LHCN-M2 (cell line): ENCODE measurements at places on chromosomes 16 and 17. TPM values are rescaled to one million over a fixed set of nuclear protein-coding genes. Genes with fewer than 3 reads are reported as not detected.
A peak's percentile ranks its signal among the peaks of the same experiment; 100 is the strongest.

SCNN1B gene
- total RNA-seq: not detected in 2 replicates

XAF1 gene
- total RNA-seq: 3.0 and 6.7 TPM in 2 replicates

DNA sequence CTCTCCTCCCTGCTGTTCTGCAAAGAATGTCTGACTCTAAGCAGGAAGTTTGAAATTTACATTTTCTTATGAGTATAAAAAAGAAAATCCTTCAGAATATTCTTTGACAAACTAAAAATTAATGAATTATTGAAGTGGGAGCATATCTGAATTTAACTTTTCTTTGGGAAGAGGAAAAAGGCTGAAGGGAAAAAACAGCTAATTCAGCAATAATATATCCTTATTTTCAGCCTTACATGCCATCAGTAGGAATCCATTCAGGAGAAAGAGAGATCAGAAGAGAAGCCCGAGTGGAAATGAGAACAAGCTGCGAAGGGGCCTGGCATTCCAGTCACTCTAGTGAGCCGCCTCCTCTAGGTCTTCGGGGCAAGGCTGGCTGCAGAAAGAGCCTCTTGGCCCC is 41.7 kb upstream of the BCAR1 start:
- no peak for DNase-seq

DNA sequence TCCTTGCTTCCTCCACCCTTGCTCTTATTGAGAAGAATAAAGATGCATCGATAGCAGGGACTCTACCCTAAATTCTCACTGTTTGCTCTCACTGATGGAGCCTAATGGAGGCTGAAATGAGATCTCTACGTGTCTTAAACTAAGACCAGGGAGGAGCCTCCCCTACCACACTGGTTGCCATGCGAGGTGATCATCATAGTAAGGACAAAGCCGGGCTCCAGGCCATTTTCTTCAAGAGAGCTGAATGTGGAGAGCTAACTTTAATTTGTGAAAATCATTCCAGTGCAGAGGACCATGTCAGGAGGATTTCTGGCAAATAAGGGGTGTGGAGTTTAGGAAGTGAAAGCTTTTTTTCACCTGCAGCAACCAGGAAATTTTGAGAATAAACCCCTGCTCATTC is 5.6 kb downstream of the CDH11 start:
- no peak for DNase-seq

DNA sequence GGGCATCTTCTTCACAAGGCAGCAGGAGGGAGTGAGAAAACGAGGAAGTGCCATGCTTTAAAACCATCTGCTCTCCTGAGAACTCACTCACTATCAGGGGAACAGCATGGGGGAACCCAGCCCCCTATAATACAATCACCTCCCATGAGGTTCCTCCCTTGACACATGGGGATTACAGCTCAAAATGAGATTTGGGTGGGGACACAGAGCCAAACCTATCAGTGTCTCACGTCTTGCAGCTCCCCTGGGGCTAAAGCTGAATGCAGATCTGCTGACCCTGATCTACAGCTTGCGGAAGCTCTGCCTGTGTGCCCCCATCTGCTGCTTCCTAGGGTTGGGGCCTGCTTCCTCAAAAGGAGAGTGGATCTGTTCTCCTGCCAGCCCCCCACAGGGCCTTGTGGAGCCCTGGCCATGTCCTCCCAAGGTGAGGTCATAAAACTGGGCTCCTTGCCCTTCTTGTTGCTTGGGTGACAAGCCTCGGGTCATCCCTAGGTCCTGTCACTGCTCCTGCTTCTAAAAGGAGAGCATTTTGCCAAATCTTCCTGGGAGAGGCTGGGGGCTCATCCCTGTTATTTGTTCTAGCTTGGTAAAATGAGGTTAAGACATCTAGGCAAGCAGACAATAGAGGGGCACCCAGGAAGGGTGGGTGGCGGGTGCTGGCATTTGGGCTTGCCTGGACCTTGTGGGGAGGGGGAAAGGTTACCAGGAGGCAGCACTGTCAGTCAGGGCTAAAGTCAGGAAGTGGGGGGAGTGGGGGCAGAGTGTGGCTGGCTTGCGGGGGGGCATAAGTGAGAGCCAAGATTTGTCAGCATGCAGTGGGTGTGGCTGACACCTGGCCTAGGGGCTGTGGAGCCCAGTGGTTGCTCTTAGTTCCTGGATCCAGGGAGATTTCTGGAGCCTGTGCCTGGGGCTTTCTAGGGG is 16.0 kb downstream of the KRT33A start:
- DNase-seq: no peak

CD300LB gene
- total RNA-seq: not detected in 2 replicates

GRCh38 chr16:61862221-61863155 is 173.8 kb downstream of the CDH8 start:
- peak; percentile 5 for DNase-seq

OR1A1 gene
- not detected in 2 replicates for total RNA-seq

G6PC1 gene
- not detected in 2 replicates for total RNA-seq

LPCAT2 gene
- total RNA-seq: 6.8 and 7.2 TPM in 2 replicates

GRCh38 chr17:59763861-59764260 is 56.4 kb downstream of the VMP1 start:
- DNase-seq: peak; percentile 96

GRCh38 chr17:47305302-47305923 is 18.3 kb upstream of the EFCAB13 start:
- peak; percentile 95 for DNase-seq

YBX2 gene
- total RNA-seq: not detected in 2 replicates

DNA sequence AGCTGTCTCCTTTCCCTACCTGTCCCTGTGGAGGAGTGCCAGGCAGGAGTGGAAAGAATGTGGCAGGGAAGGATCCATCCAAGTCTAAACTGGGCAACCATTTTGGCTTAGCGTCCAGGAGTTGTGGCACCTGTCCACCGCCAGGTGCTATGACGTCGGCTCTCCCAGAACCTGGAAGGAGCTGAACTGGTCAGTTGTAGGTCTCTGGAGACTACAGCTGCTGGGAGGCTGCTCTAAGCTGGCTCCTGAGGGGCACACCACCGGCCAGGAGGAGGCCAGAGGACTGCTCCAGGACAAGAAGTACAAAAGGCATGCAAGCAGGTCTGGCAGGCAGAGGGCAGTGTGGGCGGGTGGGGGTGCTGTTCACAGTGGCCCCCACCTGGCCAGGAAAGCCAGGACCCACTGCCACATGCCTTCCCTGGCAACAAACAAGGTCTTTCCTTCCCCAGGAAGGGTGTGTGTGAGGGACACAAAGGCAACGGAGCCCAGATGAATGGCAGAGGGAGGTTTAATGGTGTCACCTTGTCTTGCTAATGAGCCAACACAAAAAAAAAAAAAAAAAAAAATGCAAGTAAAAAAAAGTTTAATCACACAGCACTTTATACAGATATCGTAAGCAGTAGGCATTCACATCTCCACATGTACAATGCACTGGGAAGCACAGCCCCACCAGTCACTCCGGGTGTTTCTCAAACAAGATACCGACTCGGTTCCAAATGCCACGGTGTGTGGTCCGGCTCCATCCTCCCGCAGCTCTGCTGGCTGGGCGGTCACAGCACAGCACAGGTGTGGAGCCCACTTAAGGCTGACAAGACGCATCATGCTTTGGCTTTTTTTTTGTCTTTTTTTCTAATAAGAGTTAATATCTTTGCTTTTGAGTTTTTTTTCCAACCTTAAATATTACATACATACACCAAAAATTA is 4.8 kb downstream of the SPHK1 start:
- no peak for DNase-seq

GRCh38 chr17:34412965-34413441 is 50.0 kb upstream of the CCL1 start:
- DNase-seq: peak; percentile 14

- DNase-seq: no peak
These were observed at the start of gene C16orf89 for GRCh38 chr16:5065813-5066212. Gene C16orf89, minus strand, starts transcription at chr16:5065956. Its CDS starts 48 bp downstream, at chr16:5065908.

DNA sequence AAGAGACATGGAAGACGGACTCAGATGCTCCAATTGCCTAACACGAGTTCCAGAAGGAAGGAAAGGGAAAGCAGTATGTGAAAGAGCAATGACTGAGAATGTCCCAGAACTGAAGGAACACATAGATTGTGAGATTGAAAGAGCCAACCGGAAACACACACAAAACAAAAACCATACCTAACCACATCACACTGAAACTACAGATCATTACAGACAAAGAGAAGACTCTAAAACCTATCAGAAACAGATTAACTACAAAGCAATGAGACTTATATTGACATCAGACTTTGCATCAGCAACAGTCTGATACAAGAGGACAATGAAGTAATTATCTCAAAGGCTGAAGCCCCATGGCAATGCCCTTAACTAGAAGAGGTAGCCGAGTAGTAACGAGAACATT is 45.6 kb upstream of the CLEC18B start:
- DNase-seq: no peak

DNA sequence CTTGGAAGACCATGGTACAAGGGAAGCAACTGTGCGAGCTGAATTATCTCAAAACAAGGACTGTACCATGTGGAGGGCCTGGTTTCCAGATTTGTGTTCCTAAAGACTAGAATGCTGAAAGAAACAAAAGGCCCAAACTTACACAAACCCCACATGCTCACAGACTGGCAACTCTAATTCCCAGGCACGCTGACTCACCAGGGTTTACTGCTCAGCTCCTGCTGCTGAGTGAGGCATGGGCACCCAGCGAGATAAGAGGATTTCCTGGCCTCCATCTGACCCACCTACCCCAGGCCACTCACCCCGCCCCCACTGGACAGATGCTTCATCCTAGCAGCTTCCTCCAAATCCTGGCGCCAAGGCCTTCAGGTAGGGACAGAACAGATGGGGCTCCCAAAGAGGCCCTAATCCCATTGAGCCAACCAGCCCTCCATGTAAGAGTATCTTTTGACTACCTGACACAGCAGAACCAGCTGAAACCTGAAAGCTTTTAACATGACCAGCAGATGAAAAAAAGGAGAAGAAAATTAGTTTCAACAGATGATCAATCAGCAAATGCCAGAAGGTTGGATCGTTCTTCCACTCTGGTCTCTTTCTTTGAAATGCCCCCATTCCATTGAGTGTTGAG is 33.9 kb downstream of the DCUN1D3 start:
- peak; percentile 96 for DNase-seq

DNA sequence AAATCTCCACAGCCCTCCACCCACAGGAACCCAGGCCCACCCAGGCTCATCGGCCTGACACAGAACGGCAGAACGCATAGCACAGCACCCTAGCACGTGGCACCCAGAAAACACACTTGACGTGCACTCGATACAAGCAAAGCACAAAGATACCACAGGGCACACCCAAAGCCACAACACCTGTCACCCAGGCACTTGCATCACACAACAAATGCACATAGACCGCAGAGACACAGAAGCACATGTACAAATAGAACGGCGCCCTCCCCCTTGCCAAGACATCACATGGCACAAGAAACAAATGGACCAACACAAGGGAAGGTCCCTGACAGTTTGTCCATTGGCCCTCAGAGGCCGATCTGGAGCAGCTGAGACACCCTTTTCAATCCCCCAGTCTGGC is 147.7 kb upstream of the WSCD1 start:
- peak; percentile 36 for DNase-seq

DNA sequence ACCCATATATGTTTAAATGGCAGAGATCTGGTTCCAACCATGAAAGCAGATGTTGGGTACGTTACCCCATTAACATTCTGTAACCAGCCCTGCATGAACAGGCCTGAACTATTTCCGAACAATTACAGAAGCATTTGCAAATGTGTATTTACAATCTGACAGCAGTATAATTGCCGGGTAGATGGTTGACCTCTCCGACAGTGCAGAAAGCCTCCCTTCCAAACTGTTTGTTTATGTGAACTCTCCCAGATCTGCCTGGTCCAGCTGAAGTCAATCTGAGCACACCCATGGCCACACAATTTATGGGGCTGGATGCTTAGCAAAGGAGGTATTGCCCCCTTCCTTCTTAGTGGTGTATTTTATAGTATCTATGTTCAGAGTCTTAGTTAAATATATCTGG is 21.8 kb downstream of the NUDT7 start:
- no peak for DNase-seq

PYDC1 gene
- not detected in 2 replicates for total RNA-seq

- DNase-seq: peak; percentile 37
These were observed 2.3 kb upstream of the RSKR start for GRCh38 chr17:28616281-28616680.

DNA sequence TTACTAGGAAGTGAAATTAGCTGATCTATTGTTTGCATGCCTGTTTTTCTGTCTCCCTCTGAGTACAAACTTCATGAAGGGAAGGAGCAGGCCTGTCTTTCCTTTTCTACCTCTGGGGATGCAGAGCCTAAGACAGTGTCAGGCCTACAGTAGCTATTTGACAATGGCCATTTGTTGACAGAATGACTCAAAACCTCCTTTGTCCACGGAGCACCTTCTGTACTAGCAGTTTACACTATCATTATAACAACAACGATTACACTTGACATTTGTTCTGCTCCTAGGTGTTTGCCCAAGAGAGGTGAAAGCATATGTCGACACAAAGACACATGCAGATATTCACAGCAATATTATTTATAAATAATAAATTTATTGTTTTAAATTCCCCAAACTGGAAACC is 132.3 kb upstream of the IRX3 start:
- no peak for DNase-seq

GJC1 gene
- 23.7 and 24.6 TPM in 2 replicates for total RNA-seq

DNA sequence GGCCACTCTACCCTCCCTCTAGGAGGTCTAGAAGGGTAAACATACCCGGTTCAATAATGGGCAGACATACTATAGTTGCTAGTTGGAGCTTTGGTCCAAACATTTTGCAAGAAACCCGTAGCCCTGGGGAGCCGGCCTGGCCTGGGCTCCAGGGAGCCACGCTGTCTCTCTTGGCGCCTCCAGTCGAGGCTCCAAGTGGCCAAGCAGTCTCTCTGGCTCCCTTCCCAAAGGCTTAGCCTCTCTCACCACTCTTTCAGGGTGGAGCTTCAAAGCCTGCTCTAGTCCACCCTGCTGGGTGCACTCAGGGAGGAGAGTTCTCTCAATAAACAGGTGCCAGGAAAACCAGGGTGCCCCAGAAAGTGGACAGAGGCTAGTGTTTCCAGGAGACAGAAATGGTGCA is 32.2 kb downstream of the RCVRN start:
- no peak for DNase-seq

DNA sequence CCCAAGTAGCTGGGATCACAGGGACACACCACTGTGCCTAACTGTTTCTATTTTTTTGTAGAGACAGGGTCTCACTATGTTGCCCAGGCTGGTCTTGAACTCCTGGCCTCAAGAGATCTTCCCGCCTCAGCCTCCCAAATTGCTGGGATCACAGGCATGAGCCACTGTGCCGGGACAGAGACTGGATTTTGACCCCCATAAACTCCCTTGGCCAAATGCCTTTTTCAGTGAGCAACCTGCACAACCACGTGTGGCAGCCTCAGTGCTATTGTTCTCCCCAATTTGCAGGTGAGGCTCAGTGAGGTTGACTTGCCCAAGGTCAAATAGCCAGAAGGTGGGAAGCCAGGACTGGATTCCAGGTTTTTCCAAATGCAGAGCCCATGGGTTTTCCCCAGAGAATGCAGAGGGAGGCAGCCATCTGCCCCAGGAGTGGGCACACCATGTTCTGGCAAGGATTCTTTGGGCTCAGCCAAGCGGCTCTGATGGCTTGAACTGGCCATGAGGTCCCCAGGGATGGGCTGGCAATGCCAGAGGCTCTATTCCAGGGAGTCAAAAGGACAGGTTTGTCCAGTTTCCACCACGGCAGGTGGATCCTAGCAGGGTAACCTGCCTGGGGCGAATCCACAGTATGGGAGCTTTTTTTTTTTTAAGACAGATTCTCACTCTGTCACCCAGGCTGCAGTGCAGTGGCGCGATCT is 1.8 kb downstream of the IL27 start:
- no peak for DNase-seq
